Stimulated activated CD8-positive, alpha-beta memory T cell treated with anti-CD3 and anti-CD28 coated beads, Interleukin-4, amount 100 ng/mL, for 4 hours (primary cell): ENCODE measurements at places on chromosomes 6 and 20.

GRCh38 chr6:18504232-18504596 lies 117.1 kb downstream of the RNF144B start:
- DNase-seq: no peak

GRCh38 chr6:118864341-118865099 lies 29.4 kb upstream of the ASF1A start:
- DNase-seq: no peak

- DNase-seq: no peak
Observed at GRCh38 chr20:1813101-1813529, 82.1 kb upstream of the SIRPA start.

DNA sequence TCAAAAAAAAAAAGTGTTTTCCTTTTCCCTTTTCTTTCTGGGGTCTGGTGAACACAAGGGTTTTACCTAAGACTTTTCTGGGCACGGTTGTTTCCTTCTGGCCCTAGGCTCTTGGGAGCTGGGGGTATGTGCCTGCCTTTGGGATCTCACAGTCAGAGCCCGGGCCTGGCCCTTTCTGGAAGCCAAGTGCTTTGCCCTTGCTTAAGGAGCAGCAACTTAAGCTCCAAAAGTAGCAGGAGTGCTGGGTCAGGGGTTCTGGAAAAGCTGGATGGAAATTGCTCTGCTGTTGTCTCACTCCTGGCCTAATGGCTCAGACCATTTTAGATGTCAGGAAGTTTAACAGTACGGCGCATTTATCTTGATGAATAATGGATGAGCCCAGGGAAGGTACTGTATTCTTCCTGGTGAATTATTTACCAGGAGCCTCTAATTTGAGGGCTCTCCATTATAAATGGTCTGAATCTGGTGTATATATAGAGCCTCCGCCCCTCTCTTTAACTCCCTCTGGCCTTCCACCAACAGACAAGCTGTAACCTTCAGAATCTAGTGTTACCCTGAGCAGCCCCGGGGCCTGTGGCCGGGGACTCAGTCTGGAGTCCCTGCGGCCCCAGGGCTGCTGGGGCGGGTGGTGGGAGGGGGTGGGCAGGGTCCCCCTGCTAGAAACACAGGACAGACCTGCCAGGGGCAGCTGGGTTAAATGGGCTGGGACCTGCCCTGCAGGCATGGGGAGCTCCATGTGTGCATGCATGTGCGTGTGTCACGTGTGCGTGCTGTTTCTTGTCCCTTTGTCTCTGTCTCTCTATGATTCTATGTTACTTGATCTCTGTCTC lies 37.5 kb downstream of the PTK7 start:
- no peak for DNase-seq

DNA sequence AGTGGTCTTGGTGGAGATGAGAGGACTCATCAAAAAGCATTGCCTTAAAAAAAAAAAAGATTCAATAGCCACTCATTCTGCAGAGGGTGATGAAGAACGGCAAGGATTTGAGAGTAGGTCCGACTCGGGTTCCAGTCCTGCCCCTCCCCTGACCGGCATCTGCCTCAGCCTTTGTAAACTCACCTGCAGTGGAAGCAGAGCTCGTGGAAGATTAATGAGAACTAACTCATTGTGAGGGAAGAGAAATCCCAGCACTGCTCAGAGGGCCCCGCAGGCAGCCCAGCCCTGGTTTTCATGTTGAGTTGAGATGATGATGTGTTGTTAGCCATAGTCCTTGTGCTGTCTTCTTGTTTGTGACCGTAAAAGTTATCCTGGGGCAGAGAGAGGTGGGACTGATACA lies 59.4 kb downstream of the GCNT2 start:
- no peak for DNase-seq

- DNase-seq: no peak
Observed at GRCh38 chr20:53124075-53124551, 152.0 kb downstream of the TSHZ2 start.

DNA sequence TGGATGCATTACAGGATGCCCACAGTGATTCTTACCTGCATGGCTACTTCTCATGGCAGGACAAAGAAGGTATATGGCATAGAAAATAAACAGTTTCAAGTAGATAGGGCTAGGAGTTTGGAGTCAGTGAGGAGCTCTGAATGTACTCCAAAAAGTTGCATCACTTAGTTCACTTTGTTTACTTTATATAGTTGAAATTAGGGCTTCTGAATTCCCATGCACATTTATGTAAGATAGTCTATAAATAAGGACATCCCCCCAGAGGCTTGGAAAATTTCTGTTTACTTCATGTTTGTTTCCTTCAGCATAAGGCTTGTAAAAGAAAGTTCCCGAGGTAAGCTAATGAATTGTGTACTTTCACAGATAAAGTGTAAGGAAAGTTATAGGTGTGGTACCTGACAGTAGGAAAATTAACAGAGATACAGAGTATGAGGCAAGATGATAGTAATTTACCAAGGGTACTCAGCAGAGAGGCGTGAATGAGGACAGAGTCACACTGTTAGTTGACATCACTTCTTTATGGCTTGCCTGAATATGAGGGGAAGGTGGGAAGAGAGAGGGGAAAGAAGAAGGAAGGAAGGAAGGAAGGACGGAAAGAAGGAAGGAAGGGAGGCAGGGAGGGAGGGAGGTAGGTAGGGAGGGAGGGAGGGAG lies 51.1 kb downstream of the ADTRP start:
- DNase-seq: no peak

- no peak for DNase-seq
Observed at GRCh38 chr6:166313255-166314070, 5.3 kb upstream of the PRR18 start.

- DNase-seq: no peak
Observed at GRCh38 chr6:106967936-106968555, 6.5 kb downstream of the CD24 start.

- no peak for DNase-seq
Observed at GRCh38 chr6:27838945-27839625, 73.1 kb downstream of the OR2B2 start.

- no peak for DNase-seq
Observed at GRCh38 chr6:28615955-28616747, 90.5 kb downstream of the GPX5 start.

DNA sequence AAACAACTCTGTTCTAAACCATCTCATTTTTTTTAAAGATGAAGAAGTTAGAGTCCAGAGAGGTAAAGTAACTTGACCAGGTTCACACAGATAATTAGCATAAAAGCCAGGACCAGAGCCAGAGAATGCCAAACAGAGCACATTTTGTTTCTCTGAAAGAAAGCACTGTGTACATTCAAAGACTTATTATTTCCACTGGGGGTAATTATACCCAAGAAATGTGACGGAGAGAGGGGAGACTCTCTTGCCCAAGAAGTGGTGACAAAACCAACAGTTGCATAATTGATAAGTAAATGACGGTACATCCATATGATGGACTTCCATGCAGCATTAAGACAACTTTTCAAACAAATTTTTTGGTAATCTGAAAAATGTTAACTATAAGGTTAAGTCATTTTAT lies 111.6 kb downstream of the RTN4IP1 start:
- DNase-seq: no peak

- peak; percentile 23 for DNase-seq
Observed at GRCh38 chr20:64065974-64066343, 3.0 kb downstream of the TCEA2 start.

GRCh38 chr20:40931410-40932044 lies 97.1 kb upstream of the TOP1 start:
- DNase-seq: no peak

DNA sequence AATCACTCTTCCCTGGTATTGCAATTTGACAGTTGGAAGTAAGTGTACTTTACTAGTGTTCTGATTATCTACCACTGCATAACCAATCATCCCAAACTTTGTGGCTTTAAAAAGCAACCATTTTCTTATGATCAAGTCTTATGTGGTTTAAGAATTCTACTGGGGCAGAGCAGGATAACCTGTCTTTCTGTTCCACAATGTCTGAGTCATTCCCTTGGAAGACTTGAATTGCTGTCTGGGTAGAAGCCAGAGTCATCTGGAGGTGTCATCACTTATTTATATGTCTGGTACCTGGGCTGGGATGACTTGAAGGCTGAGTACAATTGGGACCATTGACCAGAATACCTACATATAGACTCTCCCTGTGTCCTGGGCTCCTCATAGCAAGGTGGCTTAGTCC lies 644.3 kb downstream of the HDGFL1 start:
- DNase-seq: no peak

DNA sequence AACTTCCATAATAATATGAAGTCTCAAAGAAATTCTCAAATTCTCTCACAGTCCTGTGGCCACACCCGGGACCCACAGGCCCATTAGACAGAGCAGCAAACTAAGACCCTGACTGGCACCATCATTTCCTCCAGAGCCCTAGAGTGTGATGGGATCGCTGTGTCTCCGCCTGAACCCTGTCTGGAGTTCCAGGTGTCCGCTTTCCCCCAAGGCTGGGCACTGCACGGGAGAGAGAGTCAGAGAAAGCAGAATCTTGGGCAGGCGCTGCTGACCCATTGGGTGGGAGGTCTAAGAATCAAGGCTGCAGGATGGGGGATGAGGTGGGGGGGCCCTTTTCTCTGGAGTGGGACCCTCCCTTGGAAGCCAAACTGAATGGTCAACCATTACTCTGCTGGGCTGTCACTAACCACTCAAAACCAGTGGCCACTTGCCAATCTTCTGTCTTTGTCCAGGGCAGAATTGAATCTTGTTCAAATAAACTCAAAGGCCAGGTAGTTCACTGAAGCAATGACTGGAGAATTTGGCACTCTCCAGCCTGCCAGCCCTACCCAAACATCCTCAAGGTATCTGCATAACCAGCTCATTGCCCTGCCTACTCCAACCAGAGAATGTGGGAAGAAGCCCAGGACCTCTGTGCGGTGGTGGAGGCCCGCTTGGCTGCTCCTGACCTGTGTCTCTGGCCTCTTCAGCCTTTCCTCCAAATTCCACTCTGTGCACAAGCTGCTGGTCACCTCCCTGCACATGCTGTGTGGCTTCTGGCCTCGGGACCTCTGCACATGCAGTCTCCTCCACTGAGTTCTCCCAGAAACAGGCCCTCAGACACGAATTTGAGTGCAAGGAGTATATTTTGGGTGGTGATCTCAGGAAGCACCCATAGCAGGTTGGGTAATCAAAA lies 141.1 kb downstream of the CEBPB start:
- DNase-seq: no peak

DNA sequence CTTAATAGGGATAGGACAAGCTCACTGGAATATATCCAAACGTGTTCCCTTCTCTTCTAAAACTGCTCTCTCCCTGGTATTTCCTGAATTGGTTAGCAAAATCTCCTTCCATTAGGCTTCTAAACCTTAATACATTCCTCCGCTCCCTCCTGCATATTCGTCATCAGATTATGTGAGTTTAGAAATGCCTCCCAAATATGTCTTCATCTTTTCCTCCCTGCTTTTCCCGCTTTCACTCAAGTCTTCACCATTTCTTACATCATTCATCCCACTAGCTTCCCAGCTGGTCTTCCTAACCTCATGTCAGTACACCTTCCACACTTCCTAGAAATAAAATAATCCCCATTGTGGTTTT lies 26.9 kb downstream of the SLC22A16 start:
- no peak for DNase-seq

DNA sequence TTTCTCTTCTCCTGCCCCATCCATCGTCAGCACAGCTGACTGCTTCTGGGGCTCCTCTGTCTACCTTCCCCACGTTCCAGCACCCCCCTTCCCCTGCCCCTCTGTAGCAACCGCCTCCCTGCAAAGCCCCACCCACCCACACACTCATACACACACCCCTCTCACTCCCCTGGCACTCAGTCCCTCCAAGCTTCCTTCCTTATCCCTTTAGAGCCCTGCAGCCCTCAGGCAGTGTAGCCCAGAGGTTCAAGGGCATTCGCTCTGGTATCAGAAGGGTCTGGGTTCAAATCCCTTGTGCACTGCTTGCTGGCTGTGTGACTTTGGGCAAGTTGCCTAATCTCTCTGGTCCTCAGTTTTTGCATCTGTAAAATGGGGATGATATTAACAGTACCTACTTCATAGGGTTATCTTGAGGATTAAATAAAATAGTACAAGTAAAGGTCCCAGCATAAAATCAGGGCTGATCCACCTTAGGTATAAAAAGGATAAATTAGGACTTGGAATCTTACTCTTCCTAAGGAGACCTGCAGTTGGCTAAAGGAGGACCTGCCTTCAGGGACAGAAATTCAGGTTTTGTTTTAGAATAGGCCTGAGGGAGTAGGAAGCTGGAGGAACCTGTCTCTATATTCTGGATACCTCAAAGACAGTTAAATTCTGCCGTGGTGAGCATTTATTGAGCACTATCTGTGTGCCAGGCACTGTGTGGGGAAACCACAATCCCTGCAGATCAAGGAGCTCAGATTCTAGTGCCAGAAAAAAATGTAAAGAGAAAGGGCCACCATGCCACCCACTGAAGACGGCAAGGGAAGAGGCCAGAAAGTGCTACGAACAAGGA lies 94.1 kb downstream of the SNX5 start:
- DNase-seq: no peak

- DNase-seq: no peak
Observed at GRCh38 chr20:4165984-4166725, 150.8 kb upstream of the RNF24 start.

- DNase-seq: no peak
Observed at GRCh38 chr6:83853178-83854000, at the start of gene RIPPLY2. TSS of gene RIPPLY2 (plus strand) at chr6:83853360. CDS start at chr6:83853417, 57 bp downstream.

GRCh38 chr6:7324520-7324919 lies 11.5 kb upstream of the SSR1 start:
- no peak for DNase-seq

DNA sequence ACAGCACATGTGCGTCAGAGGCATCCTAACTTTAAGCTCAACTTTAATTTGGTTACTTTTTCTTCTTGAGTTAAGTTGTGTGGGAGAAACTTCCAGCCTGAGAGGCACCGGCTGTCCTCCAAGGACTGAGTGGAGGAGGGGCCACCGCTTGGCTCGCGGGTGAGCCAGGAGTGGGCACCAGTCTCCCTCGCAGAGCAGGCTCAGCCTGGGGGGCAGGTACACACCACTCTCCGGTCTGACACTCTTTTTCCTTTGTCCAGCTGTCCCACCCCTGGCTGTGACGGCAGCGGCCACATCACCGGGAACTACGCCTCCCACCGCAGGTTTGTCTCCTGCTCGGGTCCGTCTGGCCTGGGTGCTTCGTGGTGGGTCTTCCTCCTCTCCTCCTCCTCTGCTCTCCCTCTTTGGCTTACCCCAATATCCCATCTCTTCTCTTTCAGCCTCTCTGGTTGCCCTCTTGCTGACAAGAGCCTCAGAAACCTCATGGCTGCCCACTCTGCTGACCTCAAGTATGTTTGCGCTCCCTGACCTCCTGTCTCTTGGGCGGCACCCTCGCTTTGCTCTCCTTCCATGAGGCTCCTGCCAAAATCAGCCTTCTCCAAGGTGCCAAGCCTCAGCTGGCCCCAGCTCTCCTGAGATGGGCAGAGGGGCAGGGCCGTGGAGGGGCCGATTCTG lies 32.6 kb upstream of the PCMTD2 start:
- DNase-seq: no peak

- DNase-seq: no peak
Observed at GRCh38 chr6:107217248-107217647, 101.9 kb upstream of the BEND3 start.

DNA sequence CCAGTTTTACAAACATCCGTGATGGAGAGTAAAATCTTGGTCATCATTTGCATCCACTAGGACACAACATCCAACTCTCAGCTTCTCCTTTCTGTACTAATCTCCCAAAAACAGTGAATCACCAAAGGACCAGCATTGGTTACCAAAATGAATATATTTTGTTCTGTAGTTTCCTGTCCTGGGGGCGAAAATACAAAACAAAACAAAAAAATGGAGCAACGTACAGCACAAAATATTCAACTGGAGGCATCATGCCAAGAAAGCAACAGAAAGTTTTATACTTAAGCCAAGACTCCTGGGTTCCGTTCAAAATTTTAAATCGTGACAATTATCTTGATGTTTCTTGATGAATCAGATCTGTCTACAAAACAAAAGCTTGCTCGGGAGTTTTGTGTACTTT lies 126.6 kb upstream of the CCDC28A start:
- no peak for DNase-seq
